ENCODE measurements at places on chromosomes 6 and 20.

GRCh38 chr6:47680051-47680450, 18.3 kb upstream of the ADGRF4 start:
- no peak for DNase-seq

- DNase-seq: no peak
Observed at GRCh38 chr6:147001621-147002020, 202.6 kb upstream of the STXBP5 start.

- no peak for DNase-seq
Observed at GRCh38 chr20:1280195-1281102, 14.4 kb downstream of the SNPH start.

- DNase-seq: no peak
Observed at GRCh38 chr6:115932481-115932880, 128.2 kb downstream of the FRK start.

DNA sequence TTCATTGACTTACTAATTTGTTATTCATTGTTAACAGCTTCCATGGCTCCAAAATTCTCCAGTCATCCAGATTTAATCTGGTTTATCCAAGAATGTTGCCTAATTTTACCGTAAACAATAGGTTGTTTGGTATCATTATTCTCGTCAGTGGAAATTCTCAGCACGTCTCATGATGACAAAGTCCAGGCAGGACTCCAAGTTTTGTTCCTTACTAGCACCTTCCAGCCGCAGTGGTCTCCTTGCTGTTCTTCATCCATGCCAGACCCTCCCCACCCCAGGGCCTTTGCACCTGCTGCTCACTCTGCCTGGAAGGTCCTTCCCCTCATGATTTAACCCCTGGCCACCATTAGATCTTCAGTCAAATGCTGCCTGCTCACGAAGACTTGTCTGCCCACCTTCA, 48.1 kb upstream of the NAA20 start:
- DNase-seq: no peak

DNA sequence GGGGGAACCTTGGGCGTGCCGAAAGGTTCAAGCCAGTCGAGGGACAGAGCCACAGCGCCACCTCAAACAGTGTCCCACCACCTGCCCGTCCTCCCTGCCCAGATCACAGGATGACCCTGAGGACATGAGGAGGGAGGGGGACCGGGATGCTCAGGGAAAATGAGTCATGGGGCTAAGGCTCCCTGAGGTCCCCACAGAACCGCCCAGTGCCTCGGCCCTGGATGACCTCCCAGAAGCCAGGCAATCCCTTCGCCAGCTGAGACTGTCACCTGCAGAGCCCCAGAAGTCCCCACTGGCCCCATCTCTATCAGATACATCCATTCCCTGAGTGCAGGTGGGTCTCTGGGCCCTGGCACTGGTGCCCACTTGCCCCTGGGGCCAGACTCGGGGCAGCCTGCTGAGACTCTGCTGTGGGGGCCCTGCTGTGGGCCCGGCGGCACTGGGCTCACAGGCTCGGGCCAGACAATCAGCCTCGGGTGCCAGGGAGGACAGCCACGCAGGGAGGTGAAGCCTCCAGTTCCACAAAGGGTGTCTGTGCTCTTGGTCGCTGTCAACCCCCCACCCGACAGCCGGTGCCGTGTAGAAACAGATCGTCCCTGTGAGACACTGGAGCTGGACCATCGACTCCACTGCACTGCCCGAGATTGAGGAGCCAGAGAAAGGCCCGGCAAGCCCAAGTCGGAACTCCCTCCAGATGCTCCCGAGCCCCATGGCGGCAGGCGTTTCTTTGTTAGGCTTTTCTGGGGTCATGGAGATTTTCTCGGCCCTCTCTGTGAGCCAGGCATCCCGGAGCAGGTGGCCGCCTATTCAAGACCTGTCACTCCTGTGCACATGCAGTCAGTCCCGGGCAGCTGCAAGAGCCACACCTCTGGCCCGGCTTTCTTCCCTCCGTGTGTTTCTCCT, 26.1 kb downstream of the PXDC1 start:
- DNase-seq: no peak

DNA sequence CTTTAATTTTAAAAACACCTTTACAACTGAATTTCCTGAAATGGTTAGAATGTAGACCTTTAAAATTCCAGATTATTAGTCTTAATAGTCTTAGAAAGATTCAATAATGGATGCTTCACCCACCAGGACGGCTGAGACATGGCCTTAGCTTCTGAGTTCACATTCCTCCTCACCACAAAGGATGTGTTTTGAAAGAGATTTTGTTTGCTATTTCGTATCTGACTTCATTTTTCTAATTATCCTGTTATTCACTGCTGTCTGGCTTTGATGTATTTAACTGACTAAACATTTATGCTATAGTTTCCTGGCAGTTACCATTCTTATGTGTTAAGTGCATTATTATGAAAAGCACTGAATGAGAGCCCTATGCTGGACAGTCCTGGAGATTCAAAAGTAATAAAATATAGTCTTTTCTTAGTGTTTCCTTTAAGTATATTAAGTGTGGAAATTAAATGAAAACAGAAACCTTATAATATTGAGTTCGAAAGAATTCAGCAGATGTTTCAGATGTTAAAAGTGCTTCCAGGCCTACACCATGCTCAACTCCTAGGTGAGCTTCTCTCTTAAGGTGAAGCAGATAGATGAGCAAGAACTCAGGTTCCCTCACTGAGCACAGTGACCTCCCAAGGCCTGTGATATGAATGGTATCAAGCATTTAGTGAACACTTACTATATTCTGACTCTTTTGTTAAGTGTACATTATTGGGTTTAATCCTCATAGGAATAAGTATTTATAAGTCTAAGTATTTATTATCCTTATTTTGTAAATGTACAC, 40.3 kb downstream of the MAP3K4 start:
- DNase-seq: no peak

DNA sequence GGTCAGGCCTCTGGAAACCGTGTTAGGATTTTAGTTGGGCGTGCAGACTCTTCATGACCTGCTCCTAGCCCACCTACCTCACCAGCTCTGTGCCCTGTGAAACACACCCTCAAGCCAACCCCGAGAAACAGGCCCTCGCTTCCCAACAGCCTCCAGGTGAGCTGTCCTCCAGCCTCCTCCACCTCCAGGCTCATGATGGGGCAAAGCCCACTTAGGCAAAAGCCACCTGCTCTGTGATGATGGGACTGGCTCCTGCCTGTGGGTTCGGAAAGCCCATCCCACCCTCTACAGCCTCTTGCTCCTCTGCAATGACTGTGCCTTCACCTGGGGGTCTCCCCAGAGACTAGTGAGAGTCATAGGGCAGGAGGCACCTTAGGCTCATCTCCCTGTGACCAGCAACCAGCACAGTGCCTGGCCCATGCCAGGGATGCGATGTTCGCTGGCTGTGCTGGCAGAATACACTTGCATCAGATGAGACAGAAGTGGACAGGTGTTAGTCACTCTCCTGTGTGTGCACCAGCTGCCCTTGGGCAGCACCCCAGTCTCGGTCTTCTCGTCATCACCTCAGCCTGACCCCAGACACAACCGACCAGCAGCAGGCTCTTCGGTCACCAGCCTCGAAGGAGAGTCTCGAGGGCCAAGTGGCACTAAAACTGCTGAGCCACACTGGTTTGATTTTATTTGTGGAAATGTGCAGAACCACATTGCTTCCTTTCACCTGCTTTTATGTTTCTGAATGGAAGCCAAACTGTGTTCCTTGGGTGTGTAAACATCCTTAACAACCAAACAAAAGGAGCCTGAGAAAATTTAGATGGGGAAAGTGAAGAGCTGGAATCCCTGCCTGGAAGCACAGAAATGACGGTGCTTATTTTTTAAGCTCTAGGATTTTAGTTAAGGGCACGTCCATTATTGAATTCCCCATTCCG, 10.7 kb downstream of the PXDC1 start:
- DNase-seq: no peak

DNA sequence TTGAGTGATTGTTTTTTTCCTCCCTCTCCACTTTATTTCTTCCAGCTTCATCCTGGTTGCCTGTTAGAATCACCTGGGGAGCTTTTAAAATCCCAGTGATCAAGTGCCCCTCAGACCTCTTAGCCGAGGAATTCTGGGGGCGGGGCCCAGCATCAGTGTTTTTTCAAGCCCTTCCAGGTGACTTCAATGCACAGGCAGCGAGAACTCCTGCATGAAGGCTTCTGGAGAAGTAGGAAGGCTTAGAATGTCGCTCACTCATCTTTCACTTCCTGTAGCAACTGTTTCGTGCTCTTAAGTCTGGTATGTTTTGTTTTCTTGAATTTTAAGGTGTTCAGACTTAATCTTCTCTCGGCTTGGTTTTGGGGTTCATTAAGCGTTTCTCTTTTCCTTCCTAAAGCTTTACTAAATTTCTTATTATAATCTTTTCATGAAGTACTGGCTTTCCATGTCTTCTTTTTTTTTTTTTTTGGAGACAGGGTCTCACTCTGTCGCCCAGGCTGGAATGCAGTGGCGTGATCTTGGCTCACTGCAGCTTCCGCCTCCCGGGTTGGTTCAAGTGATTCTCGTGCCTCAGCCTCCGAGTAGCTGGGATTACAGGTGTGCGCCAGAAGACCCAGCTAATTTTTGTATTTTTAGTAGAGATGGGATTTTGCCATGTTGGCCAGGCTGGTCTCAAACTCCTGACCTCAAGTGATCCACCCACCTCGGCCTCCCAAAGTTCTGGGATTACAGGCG, 30.9 kb upstream of the TULP1 start:
- DNase-seq: no peak

DNA sequence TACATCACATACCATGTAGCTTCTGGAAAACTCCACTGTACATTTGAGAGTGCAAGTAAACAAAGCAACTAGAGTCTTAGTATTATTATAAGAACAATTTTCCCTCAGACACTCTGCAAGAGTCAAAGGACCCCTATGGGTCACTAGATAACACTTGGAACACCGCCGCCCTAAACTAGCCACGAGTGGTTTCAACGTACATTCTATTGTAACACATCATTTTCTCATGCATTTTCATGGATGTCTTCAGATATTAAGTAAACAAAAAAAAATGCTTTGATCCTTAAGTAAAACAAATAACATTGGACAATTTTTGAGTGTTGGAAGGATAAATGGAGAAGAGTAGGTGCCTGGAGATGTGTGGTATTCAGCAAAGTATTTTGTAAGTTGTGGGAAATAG, 3.2 kb upstream of the RNF146 start:
- DNase-seq: no peak

DNA sequence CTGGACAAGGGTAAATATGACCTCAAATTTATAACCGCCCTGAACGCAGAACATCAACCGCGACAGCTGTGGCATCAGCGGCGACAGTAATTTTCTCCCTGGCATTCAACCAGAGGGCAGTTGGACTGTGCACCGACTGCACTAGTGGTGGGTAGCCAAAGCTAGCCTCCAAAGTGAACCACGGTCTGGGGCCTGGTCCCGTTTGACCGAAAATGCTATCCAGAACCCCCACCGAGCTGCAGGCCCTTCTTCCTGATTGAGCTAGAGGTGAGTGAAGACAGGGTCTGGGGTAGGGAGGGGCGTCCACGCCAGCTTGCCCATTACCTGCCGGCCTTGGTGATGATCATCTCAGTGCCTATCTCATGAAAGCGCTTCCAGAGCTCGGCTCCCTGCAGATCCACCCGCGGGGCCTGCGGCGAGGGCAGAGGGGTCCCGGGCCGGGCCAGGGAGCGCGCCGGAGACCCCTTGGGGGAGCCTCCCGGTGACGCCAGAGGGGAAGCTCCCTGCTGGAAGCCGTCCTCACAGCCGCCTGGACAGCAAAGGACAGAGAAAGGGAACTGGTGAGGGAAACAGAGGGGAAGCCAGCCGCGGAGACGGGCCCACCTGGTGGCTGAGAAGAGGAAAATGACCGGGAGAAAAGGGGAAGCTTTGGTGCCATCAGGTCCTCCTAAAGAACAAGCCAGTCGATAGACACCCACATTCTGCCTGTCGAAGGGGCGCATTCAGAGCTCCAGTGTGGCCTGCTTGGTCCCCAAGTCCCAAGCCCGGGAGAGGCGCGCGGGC, 2.0 kb downstream of the TBX18 start:
- no peak for DNase-seq

DNA sequence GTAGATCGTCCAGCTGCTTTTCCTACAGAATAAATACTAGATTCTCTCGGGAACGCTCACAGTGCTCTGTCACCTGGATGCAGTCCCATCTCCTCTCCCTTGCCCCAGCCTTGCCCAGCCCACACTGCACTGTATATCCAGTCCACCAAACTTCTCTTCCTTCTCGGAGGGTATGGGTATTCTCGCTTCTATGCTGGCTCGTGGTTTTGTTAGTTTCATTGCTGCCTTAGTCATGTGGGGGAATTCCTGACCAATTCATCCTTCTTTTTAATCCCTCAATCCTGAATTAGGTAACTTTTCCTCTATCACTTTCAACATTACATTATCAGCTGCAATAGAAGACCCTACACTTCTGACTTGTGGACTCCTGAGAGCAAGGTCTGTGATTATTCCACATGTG, 252.4 kb downstream of the GMDS start:
- no peak for DNase-seq

DNA sequence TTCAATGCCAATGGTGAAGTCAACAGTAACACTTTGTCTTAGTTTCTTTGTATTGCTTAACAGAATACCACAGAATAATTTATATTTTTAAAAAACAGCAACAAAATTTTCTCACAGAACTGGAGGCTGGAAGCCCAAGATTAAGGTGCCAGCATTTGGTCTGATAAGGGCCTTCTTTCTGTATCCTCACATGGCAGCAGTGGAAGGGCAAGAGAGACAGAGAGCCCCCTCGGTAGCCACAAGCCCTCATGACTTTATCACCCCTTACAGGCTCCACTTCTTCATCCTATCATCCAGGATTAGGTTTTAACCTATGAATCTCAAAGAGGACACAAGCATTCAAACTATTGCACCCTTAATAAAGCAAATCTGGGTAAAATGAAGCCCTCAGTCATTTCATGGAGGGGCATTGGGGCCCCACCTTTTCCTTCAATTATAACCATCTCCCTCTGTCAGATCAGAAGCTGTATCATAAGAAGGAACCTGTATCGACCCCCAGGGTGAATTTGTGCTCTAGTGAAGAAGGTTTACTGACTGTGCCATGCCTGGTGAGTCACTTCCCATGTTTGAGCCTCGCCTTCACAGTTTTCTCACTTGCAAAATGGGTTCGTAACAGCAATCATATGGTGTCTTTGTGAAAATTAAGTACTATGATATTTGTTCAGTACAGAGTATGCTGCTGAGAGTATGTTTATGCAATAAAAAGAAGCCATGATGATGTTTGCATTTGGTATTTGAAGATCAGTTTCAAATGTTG, 178.2 kb downstream of the LRFN2 start:
- DNase-seq: no peak

- DNase-seq: no peak
Observed at GRCh38 chr6:55898342-55898741, 23.0 kb upstream of the BMP5 start.

Data from CD4-positive, alpha-beta T cell treated with Interleukin-1 beta for 1 hour (primary cell).